ENCODE measurements at places on chromosomes 2 and 18. TPM values are rescaled to one million over a fixed set of nuclear protein-coding genes. Genes with fewer than 3 reads are reported as not detected.

The NMUR1 gene
- 0.13 TPM for total RNA-seq

The NHEJ1 gene
- total RNA-seq = 11.7 TPM

The LRATD1 gene
- 2.6 TPM for total RNA-seq

The PIEZO2 gene
- 43.7 TPM for total RNA-seq

The NEU4 gene
- 1.8 TPM for total RNA-seq

The FSHR gene
- not detected for total RNA-seq

DNA sequence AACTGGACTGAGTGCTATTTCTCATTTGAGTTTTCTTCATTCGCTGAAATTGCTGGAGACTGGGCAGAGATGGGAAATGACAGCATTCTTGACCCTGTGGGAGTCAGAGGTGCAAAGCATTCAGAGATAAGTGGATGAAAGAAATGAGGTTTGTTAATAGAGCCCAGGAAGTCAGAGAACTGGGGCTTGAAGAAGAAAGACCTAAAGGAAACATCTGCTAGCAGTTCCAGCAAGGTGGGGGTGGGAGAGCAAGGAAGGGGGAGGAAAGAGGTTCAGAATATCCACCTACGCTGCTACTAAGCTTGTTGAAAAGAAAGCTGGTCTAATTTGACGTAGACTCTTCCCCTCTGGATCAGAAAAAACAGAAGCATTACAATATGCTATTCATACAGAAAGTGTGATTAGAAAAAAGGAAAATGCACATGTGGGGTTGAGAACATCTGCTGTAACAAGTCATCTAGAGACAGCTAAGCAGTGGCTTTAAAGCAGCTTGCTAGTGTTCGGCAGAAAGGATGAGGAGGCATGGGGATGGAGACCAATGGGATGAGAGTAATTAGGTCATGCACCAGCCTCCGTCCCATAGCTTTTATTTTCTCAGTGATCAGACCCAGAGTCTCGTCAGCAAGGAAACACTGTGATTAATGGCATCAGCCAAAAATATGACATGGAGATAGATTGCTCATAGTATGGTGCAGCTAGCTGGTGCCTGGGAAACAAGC lies 29.7 kb downstream of the NAB1 start:
- peak overlapping the region; percentile 27 for H3K4me3 ChIP-seq
- H3K36me3 ChIP-seq = peaks cover 5% of the 10 kb centered on the region
- H3K27ac ChIP-seq = peak overlapping the region; percentile 93
- no peak for DNase-seq
- no peaks in the 10 kb centered on the region for H3K27me3 ChIP-seq
- peaks cover 72% of the 10 kb centered on the region for H3K4me1 ChIP-seq

GRCh38 chr18:25164211-25164847 lies 187.6 kb downstream of the ZNF521 start:
- H3K4me3 ChIP-seq = no peak overlapping the region
- H3K4me1 ChIP-seq = peaks cover 42% of the 10 kb centered on the region
- H3K36me3 ChIP-seq = no peaks in the 10 kb centered on the region
- H3K27ac ChIP-seq = peak overlapping the region; percentile 19
- DNase-seq = no peak
- no peaks in the 10 kb centered on the region for H3K27me3 ChIP-seq

GRCh38 chr2:209277444-209277843 lies 146.4 kb upstream of the MAP2 start:
- no peaks in the 10 kb centered on the region for H3K27me3 ChIP-seq
- H3K4me1 ChIP-seq = peaks cover 28% of the 10 kb centered on the region
- no peak overlapping the region for H3K27ac ChIP-seq
- DNase-seq = no peak
- H3K36me3 ChIP-seq = peaks cover 2% of the 10 kb centered on the region

DNA sequence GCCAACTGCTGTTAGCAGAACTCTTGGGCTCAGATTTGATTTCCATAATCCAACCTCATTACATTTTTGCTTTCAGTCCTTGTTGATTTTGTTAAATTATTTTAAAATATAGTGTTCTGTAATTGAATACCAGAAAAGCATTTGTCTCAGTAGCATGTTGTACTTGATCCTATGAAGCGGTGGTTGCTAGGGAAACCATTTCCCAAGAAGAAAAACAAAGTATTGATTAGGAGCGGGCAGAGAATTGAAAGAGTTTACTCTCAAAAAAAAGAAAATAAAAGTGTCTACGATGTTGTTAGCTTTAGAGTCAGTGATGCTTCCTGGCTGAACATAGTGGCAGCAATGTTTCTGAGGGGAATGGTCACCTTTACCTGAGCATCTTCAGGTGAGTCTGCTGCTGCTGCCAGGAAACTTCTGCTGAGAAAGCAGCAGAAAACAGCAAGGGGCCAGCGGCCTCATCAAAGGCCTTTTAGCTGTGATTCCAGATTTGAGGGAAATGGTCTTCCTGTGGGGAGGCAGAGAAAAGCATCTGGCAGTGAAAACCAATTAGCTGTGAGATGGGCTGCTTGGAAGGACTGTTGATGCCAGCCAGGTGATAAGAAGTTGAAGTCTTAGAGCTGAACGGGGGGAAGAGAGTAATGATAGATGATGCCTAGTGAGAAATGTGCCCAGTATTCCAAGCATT lies 37.1 kb downstream of the CRIM1 start:
- peaks cover 30% of the 10 kb centered on the region for H3K4me1 ChIP-seq
- no peak for DNase-seq
- peak overlapping the region; percentile 26 for H3K27ac ChIP-seq
- H3K4me3 ChIP-seq = no peak overlapping the region
- H3K36me3 ChIP-seq = no peaks in the 10 kb centered on the region

DNA sequence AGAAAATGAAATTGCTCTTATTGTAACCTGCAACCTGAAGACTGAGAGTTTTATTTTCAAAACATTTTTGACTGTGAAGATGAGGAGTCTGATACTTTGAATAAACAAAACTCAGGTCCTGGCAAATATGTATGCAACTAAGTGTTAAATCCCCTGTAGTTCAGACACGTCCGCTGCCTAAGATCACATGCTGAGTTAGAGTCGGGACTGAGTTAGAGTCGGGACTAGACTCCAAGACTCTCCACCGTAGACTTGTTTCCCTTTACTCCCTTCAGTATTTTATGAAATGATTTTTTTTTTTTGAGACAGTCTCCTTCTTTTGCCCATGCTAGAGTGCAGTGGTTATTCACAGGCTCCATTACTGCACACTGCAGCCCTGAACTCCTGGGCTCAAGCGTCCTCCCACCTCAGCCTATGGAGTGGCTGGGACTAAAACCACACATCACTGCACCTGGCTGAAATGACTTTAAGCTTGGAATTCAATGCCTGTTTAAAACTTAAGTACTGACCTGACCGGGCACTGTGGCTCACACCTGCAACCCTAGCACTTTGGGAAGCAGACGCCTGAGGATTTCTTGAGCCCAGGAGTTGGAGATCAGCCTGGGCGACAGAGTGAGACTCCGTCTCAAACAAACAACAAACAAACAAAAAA lies 28.0 kb upstream of the PMAIP1 start:
- no peak for DNase-seq
- peaks cover 3% of the 10 kb centered on the region for H3K27me3 ChIP-seq

DNA sequence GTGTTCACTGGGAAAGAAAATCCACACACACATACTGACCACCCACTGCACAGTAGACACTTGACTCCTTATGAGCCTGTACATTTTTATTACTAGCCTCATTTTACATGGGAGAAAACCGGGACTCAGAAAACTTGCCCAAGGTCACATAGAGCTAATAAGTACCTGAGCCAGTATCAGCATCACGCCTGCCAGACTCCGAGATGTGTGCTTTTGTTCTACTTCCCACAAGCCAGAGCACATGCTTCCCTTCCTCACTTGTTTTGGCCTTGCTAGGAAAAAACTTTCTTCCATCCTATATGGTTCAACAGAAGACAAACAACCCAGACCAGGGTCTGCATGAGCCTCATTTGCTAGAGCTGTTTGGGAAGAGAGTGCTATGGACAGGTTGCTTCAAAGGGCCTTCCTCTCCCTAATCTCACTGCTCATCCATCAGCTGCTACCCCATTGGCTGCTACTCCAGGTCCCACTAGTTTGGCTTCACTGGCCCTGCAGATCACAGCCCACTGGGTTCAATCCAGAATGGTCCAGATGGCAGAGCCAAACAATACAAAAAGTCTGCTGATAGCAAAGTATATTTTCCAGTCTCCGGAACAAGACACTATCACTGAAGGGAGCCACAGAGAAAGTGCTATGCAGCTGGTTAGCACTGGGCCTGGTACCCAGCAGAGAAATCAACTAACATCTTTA lies 63.9 kb downstream of the STK39 start:
- no peak overlapping the region for H3K4me3 ChIP-seq
- no peaks in the 10 kb centered on the region for H3K27me3 ChIP-seq
- H3K36me3 ChIP-seq = peaks cover 3% of the 10 kb centered on the region
- H3K27ac ChIP-seq = no peak overlapping the region

DNA sequence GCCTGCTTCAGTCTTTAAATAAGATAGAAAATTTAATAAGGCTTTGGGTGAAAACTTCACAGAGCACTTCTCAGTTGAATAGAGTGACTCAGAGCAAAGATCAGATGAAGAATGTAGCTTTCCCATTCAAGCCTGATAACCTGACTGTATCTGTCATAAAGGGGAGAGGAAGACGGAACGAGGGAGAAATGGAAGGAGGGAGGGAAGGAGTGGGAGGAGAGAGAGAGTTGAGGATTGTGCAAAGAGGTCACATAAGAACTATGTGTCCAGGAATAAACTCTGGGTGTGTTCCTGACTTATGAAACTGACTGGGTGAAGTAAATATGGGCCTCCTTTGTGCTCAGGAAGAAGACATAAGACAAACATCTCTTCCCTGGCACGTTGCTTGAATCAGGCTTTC lies 385.5 kb downstream of the LPIN1 start:
- no peaks in the 10 kb centered on the region for H3K36me3 ChIP-seq
- no peak for DNase-seq
- no peaks in the 10 kb centered on the region for H3K27me3 ChIP-seq
- no peak overlapping the region for H3K4me3 ChIP-seq

GRCh38 chr2:196101325-196101991 lies 32.8 kb upstream of the DNAH7 start:
- H3K4me1 ChIP-seq = peaks cover 26% of the 10 kb centered on the region
- peak overlapping the region; percentile 26 for H3K27ac ChIP-seq
- no peak overlapping the region for H3K4me3 ChIP-seq
- H3K36me3 ChIP-seq = no peaks in the 10 kb centered on the region
- H3K27me3 ChIP-seq = no peaks in the 10 kb centered on the region

DNA sequence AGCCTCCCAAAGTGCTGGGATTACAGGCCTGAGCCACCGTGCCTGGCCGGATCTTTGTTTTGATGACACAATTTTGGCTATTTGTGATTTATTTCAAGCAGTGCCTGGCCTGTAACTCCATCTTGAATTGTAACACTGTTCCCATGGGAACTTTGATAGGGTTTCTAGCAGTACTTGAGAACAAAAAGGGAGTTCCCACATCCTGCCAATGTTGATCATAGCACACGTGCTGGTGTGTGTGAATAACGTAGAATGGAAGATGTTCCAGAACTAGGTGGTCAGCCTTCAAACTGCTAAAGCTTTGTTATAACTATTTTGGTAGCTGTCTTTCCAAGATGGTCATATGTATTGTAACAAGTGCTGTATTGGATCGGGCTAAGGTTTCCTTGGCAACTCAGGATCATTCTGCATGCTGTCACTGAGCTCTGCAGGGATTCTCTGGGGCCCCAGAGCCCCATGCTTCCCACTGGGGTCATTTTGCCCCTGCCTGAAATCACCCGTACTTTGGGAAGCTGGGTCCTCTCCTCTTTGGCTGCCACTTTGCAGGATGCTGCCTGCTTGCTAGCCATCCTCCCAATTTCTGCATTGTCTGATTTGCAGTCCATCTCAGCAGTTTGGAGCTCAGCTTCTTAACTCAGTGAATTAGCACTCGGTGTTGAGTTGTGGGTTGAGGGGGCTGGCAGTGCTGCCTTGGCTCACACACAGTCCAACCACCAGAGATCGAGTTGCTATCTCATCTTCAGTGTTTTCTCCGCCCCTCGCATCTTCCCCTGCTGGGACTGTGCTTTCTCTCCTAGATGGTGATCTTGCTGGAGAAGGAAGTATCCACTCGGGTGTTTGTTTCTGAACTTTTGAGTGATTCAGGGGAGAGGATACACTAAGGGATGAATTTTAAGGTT lies 26.8 kb downstream of the SH3RF3 start:
- H3K4me1 ChIP-seq = peaks cover 3% of the 10 kb centered on the region
- no peak overlapping the region for H3K4me3 ChIP-seq
- no peaks in the 10 kb centered on the region for H3K36me3 ChIP-seq
- no peak for DNase-seq
- peaks cover 22% of the 10 kb centered on the region for H3K27me3 ChIP-seq

GRCh38 chr2:167954495-167954894 lies 292.9 kb downstream of the STK39 start:
- H3K4me1 ChIP-seq = peaks cover 35% of the 10 kb centered on the region
- H3K27ac ChIP-seq = no peak overlapping the region
- no peaks in the 10 kb centered on the region for H3K27me3 ChIP-seq
- H3K4me3 ChIP-seq = no peak overlapping the region

GRCh38 chr2:205670292-205670691 lies 12.0 kb upstream of the NRP2 start:
- DNase-seq = no peak
- peaks cover 3% of the 10 kb centered on the region for H3K36me3 ChIP-seq
- H3K4me3 ChIP-seq = no peak overlapping the region
- H3K27me3 ChIP-seq = no peaks in the 10 kb centered on the region

GRCh38 chr18:34838669-34839068 lies 128.6 kb downstream of the DTNA start:
- H3K36me3 ChIP-seq = peaks cover 2% of the 10 kb centered on the region
- peaks cover 29% of the 10 kb centered on the region for H3K4me1 ChIP-seq
- H3K27me3 ChIP-seq = no peaks in the 10 kb centered on the region

DNA sequence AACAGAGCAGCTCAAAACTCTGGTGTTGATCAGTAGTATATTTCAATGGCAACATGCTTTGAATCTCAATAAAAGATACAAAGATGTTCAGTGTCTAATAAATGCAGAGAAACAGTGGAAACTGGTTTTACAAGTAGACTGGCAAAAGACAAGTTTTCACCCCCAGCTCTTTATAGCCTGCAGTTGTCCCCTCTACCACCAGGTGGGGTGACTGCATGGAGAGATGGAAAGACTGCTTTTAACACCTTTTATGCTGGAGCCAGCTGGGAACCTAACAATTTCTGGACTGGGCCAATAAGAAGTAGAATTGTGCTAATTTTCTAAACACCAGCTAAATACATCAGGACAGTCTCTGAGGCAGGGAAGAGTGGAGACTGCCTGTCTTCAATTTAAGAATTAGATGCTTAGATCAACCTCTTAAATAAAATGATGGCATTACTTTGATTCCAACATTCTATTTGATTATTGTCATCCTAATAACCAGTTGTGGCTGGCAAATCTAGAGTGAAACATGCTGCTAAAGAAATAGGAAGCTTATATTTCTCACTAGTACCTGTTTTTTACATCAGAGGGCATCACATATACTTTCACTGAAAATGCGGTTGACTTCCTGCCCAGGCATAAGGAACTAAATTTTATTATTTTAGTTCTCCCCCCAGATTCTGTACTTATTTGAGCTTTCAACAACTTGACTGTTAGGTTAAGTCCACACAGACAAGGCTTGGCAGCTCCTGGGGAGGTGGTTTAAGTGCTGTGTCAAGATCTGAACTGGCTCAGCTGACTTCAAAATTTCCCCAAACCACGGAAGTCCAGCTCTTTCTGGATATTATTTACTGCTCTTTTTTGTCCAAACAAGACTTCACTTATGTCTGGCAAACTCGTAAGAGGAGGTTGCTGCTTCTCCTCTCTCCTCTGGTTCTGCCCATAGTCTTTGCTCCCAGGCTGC lies 140.5 kb downstream of the TPGS2 start:
- peaks cover 24% of the 10 kb centered on the region for H3K4me1 ChIP-seq
- H3K4me3 ChIP-seq = no peak overlapping the region
- H3K27me3 ChIP-seq = no peaks in the 10 kb centered on the region
- peaks cover 7% of the 10 kb centered on the region for H3K36me3 ChIP-seq

All from mesothelial cell of epicardium (in vitro differentiated cells).